ENCODE measurements at places on chromosomes 12 and 14.
A peak's percentile ranks its signal among the peaks of the same experiment; 100 is the strongest.

GRCh38 chr12:67460388-67460787 lies 188.2 kb upstream of the DYRK2 start:
- no peak for DNase-seq

DNA sequence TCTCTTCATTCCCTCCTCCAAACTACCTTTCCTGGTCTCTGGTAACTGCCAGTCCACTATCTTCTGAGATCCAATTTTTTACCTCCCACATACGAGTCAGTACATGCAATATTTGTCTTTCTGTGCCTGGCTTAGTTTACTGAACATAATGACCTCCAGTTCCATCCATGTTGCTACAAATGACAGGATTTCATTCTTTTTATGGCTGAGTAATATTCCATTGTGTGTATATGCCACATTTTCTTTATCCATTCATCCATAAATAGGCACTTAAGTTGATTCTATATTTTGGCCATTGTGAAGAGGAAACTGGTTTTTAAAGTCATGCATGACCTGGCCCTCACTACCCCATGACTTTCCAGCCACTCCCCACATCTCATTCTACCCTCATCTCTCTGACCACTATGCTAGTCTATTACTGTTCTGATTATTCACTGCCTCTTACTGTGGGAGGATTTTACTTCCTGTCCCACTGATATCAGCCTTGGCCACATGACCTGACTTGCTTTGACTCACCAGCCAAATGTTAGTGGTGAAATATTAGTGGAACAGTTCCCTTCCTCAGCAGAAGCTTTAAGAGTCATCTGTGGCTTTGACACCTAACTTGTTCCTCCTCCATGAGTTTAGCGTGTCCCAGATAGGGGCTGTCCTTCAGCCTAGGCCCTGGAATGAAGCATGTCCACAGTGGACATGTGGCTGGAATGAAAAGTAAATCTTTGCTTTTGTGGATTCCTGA lies 52.2 kb downstream of the GOLGA5 start:
- DNase-seq: peak; percentile 29

- DNase-seq: peak; percentile 80
Observed at GRCh38 chr12:49347311-49348193, 864 bp downstream of the DNAJC22 start.

GRCh38 chr12:110849748-110850403 lies 3.1 kb downstream of the CCDC63 start:
- no peak for DNase-seq

DNA sequence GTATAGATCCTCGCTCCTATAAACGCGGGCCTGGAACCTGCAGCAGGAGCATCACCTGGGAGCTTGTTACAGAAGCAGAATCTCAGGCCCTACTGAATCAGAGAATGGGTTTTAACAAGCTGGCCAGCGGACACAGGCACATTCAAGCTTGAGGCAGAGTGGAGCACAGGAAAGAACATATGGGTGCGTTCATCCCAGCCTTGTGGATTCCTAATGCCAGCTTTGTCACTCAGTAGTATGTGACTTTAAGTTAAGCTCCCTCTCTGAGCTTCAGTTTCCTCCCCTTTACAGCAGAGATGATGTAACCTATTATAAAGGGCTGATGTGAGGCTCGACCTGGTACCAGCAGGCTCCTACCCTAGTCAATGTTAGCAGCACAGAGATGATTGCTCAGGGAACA lies 204.9 kb downstream of the ZFP36L1 start:
- no peak for DNase-seq

DNA sequence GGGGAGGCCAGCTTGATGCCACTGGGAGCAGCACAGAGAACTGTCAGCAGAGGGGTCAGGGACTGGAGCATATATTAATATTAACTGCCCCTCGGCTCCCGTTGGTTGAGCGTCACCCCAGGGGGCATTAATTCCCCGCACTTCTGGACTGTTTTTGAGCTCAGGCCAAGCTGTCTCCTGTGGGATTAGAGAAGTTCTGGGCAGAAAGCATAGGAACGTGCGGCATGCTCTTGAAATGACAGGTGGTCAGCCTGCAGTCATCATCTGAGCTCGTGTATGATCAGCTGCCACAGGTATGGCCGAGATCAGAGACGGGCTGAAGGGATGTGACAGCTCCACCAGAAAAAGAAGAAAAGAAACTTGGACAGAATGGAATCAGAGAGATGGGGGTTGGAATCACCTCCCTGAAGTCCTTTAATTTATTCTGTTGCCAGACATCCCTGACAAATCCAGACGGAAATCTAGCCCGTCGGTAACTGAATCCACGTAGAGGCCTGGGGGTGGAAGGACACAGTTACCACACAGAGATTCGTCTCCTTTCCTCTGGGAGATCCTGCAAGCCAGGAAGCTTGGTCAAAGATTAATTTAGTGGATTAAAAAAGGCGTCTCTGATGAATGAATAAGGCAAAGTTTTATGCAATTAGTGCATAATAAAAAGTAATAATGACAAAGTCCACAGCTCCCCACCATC lies 23.6 kb downstream of the NR1H4 start:
- DNase-seq: no peak

- no peak for DNase-seq
Observed at GRCh38 chr12:5096241-5096924, 52.7 kb downstream of the KCNA5 start.

DNA sequence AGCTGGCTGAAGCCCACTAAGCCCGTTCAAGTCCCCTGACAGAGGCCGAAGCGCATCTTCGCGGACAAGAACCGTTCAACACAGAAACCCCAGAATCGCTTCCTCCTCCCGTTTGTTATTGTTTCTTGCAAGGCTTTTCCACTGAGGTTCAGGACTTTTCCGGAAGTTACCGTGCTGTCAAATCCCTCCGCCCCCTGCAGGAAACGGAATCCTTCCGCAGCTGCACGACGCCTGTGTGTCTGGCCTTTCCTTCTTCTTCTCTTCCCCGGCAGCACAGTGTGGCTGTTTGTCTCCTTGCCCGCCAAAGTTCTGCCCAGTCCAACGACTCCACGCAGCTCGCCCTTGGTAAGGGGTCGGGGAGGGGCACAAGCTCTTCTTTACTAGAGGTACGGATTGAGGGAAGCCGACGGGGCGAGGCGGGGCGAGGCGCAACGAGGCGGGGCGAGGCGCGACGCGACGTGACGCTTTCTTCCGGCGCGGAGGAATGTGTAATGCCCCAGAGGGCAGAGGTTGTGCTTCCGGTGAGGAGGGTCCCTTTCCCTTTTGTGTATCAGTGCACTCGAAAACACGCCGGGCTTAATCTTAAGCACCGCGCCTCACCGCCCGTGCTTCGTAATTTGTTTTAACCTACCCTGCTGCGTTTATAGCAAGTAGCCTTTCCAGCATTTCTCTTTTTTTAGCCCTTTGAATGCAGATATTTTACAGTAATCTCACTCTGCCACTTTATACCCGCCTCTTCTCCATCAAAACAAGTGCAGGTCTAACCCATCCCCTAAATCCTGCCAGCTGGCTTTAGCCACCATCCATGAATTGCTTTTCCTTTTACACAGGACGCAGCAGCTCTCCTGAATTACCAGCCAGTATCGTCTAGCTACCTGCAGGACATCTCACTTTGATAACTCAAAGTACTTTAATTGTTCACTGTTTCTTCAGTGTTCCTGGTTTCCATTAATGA lies at the start of gene KDM5A:
KDM5A (minus strand) TSS at position 179 of the 955 bp plus-strand sequence. CDS start 229 bp downstream, outside the sequence.
- peak; percentile 91 for DNase-seq

DNA sequence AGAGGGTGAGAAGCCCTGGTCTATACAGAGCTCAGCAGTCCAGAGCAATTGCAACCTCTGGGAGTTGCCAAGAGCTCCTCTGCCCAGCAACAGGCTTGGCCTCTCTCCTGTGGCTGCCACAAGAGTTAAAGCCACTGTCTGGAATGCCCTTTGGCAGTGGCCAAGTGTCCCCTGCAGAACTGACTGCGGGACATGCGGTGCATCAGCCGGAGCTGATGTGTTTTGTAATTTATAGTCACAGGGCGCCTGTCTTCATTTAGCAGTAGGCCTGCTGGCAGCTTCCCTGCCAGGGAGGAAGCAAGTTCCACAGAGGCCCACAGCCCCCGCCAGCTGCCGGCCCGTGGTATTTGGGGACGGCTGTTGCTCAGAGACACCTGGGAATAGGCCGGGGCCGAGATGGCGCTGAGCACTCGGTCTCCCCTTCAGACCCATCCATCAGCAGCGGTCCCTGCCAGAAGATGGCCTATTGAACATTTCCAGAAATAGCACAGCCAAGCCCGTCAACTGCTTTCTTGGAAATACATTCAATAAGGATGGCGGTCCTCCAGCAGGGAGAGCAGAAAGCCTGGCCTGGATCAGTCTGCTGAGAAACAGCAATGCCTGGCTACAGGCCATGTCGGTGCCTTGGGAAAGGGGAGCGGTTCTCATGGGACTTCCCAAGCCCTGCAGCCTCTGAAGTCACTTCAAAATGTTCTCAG lies 217.4 kb downstream of the CRADD start:
- DNase-seq: no peak

DNA sequence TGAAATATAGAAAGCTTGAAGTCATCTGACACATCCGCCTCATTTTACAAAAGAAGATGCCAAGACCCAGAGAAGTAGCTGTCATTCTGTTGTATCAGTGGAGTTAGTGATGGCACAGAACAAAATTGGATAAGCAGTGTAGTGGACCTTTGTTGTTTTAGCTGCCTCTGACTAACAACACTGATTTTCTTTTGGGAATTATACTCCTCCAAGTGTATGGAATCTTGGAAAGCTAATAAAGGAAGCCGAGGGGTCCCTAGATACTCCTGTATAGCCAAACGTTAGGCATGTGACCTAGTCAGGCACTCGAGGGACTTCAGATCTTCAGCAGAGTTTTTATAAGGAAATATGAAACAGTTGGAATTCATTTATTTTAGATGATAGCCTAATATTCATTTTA lies 94.5 kb downstream of the OTOGL start:
- DNase-seq: no peak

GRCh38 chr12:124386059-124386458 lies 91.2 kb downstream of the RFLNA start:
- DNase-seq: no peak

DNA sequence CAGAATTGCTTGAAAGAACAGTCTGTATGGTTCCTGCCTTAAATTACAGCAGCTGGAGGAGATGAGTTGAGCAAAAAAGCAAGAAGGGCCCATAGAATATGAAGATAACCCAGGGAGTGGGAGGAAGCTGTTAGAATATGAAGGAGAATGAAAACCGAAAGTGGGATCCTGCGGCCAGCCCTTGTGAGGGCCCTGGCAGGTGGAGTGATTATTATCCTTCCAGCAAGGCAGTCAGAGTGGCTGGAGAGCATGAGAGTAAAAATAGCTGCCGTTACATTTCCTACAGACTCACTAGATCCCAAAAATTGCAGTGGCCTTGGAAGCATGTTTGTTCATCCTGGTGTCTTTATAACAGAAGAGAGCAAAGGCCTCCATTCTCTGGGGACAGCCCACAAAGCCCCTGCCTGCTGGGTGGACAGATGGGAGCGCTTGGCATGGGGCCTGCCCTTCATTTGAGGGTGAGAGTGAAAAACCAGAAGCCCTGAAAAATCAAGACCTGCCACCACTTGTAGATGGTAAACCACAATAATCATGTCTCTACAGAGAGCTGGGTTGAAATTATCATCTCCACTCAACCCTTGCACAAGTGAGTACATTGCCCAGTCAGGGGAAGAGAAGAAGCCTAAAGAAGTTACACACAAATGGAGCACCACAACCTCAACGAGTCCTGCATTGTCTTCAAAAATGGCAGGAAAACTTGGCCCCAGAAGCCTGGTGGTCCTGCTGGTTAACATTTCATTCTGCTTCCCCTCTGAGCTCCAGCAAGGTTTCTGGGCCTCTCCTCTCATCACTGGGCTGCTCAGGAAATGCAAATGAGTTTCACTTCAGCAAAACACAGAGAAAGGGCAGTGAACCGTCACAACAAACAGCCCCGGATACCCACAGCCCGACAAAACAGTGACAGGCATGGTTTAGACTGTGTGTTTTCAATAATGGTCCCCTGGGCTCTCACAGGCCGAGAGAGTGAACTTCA lies 20.5 kb downstream of the ZDHHC22 start:
- no peak for DNase-seq
